Sigmoid colon (tissue), 7 donors: ENCODE measurements at places on chromosomes 11 and 22. TPM values are rescaled to one million over a fixed set of nuclear protein-coding genes. Genes with fewer than 3 reads are reported as not detected.

GRCh38 chr11:119832202-119832935, 103.4 kb upstream of the NECTIN1 start:
- DNase-seq: no peak
- no peaks in the 10 kb centered on the region for H3K4me1 ChIP-seq
- no peaks in the 10 kb centered on the region for H3K27me3 ChIP-seq
- no peak overlapping the region for H3K27ac ChIP-seq

GRCh38 chr22:32916025-32916424, 114.5 kb downstream of the TIMP3 start:
- H3K4me1 ChIP-seq: peaks cover 12% of the 10 kb centered on the region
- no peak overlapping the region for H3K4me3 ChIP-seq
- no peak overlapping the region for H3K27ac ChIP-seq
- no peaks in the 10 kb centered on the region for H3K36me3 ChIP-seq
- DNase-seq: no peak
- H3K27me3 ChIP-seq: no peaks in the 10 kb centered on the region

The KDELR3 gene
- 2.5 TPM for total RNA-seq

The PANX2 gene
- total RNA-seq: not detected

- no peak overlapping the region for H3K27ac ChIP-seq
Observed at GRCh38 chr22:47052236-47053012, 290.0 kb downstream of the TBC1D22A start.

The SUSD2 gene
- 3.0 TPM for total RNA-seq

DNA sequence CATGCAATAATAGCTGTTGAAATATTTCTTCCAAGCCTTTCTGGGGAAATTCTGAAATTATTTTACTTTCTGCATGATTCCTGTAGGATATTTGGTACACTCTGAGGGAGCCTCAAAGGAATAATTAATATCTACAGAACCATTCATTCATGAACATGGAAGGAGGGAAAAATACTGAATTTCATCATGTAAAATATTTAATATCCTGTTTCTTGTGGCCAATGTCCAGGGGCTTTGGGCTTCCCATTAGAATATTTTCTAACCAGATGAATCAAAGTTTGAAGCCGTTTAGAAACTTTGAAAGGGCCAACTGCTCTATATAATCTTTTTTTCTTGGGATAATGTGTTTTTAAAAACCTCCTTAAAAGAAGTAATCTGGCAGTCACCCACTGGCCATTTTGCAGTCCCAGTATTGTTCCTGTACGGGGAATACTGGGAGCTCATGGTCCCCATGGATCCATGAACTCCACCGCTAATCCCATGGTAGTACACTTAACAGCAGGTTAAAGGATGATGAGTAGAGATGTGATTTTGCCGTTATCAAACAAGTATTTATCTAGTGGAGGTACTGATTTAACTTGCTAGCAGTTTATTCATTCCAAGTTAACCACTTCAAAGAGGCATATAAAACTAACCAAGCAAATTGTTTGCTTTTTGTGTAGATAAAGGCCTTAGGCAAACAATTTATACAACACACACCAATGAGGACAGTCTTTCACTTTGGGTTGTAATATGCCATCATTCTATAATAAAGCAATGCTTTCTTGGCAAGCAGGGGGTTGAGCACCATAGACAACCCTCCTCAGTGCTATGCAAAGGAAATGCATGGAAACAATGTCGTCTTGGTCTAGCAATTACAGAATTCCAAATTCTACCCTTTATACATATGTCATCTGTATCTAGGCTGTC, 34.5 kb upstream of the BLID start:
- H3K36me3 ChIP-seq: no peaks in the 10 kb centered on the region
- H3K27me3 ChIP-seq: no peaks in the 10 kb centered on the region
- no peak overlapping the region for H3K4me3 ChIP-seq
- peaks cover 13% of the 10 kb centered on the region for H3K4me1 ChIP-seq

DNA sequence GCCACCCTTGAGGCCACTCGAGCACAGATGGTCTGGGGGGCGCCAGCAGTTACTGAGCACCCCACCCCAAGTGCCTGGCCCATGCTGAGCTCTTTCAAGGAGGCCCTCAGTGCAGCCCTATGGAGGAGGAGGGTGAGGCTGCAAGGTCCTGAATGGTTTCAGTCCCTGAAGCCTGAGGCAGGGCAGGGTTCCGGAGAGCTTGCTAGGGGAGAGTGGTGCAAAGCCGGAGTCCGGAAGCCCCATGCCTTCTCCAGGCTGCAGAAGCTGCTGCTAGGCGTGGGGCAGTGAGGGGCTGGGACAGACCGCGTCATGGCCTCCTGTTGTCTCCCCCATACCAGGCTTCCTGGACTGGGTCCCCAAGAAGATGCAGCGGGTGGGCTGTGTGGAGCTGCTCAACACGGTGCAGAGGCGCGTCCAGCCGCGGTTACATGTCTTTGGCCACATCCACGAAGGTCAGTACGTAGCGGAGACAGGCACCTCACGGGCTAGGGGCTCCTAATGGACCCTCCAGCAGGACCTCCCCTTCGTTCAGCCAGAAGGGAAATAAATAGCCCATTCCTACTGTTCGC, 90.6 kb downstream of the MPPED1 start:
- no peak for DNase-seq
- H3K27me3 ChIP-seq: peaks cover 20% of the 10 kb centered on the region
- H3K27ac ChIP-seq: no peak overlapping the region
- H3K4me1 ChIP-seq: no peaks in the 10 kb centered on the region

GRCh38 chr11:44978274-44978960, 27.7 kb upstream of the TP53I11 start:
- DNase-seq: no peak
- no peak overlapping the region for H3K4me3 ChIP-seq
- H3K27me3 ChIP-seq: no peaks in the 10 kb centered on the region
- H3K4me1 ChIP-seq: no peaks in the 10 kb centered on the region

DNA sequence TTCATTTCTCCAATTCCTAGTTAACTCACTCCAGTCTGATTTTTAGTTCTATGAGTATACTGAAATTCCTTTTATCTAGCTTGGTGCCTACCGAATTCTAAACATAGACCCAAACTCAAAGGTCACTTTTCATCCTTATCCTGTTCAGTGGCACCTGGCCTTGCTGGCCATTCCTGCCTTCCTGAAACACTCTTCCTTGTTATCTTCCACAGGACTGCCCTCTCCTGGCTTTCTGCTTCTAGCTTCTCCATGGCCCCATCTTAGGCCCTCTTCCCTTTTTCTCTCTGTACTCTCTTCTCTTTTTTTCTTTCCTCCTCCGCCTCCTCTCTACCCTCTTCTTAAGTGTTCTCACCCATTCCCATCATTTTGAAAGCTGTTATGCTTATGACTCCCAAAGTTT, 87.3 kb downstream of the WNT11 start:
- no peaks in the 10 kb centered on the region for H3K27me3 ChIP-seq
- DNase-seq: no peak
- H3K27ac ChIP-seq: no peak overlapping the region

The HBG1 gene
- not detected for total RNA-seq

The APOL3 gene
- 35.0 TPM for total RNA-seq
